AML-193 (cell line): ENCODE measurements at places on chromosomes 3 and 15.
A peak's percentile ranks its signal among the peaks of the same experiment; 100 is the strongest.

DNA sequence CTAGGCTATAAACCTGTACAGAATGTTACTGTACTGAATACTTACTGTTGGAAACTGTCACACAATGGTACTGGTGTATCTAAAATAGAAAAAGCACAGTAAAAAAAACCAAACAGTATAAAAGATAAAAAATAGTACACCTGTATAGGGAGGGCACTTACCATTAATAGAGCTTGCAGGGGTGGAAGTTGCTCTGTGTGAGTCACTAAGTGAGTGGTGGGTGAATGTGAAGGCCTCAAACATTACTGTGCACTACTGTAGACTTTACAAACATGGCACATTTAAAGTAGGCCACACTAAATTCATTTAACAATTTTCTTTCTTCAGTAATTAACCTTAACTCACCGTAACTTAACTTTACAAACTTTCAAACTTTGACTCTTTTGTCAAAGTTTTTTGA lies 22.0 kb downstream of the B3GALNT1 start:
- no peak for DNase-seq

- no peak for DNase-seq
These were observed 95.8 kb downstream of the CHSY1 start for GRCh38 chr15:101156061-101156460.

DNA sequence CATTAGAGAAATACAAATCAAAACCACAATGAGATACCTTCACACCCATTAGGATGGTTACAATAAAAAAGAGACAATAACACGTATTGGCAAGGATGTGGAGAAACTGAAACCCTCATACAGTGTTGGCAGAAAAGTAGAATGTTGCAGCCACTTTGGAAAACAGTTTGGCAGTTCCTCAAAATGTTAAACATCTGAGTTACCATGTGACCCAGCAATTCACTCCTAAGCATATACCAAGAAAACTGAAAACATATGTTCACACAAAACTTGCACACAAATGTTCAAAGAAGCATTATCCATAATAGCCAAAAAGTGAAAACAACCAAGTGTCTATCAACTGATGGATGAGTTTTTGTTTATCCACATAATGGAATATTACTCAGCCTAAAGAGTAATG lies 166.9 kb upstream of the FAM3D start:
- DNase-seq = no peak

GRCh38 chr3:71854096-71854495 lies 69.1 kb upstream of the PROK2 start:
- no peak for DNase-seq

DNA sequence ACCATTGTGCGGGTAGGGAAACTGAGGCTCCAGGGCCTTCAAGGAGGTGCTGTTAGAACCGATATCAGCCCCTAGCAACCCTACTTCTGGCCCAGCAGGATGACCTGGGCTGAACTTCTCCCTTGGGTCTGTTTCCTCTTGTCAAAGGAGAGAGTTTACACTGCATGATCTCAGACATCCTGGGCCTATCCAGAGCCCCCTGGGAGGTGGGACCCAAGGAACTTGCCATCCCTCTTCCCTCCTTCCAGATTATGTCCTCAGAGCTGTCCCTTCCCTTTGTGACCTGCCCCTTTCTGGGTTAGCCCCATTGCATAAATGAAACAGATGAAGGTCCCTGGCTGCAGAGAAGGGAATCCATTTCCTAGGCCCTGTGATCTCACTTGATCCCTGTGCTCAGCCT lies 12.3 kb upstream of the DNAH1 start:
- no peak for DNase-seq

DNA sequence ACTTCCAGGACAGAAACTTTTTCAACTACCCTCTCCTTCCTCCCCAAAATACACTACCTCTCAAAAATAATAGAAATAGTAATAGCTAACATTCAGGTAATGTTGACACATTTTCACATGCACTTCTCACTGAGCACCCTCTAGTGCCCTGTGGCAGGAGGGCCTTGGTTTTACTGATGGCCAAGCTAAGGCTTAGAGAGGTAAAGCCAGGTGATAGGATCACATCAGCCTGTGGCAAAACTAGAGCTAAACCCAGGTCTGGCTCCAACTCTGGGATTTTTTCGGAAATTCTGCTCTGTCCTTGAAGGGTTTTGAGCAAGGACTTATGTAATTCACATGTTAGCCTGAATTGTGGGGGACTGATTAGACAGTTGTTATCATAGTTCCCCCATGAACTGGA lies 922 bp upstream of the TAMM41 start:
- DNase-seq = no peak

- peak; percentile 50 for DNase-seq
These were observed 8.3 kb downstream of the SERPINI1 start for GRCh38 chr3:167743799-167744198.

- DNase-seq = no peak
These were observed 65.9 kb downstream of the IGF2BP2 start for GRCh38 chr3:185758912-185759311.
